Activated T-cell treated with anti-CD3 and anti-CD28 coated beads, Interleukin-2, amount 50 U/mL, for 24 hours (primary cell): ENCODE measurements at places on chromosomes 3 and 15.

DNA sequence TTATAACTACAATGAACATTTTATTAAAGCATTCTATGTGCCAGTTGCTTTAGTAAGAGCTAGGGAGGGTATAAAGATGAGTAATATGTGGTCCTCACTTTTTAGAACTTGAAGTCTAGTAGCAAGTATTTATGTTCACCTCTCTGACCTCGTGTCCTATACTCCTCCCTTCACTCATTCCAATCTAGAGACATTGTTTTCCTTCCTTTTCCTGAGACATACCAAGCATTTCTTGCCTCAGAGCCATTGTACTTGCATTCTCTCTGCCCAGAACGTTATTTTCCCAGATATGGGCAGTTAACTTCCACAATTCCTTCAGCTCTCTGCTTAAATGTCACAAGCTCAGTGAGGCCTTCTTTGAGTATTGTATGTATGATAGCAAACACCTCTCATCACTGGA, 408.6 kb downstream of the PDCD6IP start:
- DNase-seq = no peak

DNA sequence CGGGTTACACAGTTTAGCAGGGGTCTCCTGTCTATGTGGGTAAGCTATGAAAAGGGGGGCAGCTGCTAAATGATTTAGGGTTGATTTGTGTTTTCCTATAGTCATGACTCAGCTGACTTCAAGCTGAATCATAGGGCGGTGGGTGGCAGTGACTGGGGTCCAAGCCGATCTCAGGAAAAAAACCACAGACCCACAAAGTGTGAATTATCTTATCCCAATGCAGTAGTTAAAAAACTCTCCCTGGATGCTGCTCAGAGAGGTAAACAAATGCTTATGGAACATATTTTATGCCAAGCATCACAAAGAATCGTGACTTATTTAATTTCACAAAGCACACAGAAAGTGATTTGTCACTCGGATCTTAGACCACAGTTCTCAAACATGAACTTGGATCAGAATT, 18.4 kb upstream of the TOPAZ1 start:
- DNase-seq = no peak

DNA sequence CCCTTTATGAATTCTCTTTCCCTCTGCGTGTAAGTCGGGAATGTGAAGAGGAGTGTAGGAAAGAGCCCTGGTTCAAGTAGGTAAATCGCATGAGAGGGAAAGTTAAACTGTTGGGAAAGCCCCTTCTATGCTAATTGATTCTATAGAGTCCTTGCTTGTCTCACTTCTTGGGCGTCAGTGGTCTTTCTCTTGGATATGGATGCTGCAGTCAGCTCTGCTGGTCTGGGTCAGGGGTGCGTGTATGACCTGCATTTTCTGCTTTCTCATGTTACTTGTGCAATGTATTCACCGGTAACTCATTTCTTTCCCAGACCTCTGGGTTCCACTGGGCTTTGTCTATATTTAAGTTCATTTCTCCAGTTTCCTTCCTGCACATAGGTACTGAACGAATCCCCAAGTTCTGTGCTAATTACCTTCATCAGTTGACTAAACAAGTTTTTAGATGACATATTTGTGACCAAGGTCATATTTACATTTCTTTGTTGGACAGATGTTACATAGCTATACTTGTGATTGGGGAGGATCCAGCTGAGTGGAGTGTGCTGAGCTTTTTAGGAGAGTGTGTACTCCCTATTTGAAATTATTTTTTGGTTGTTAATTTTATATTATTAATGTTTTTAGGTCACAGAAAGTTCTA, 1.4 kb downstream of the SETD5 start:
- no peak for DNase-seq

GRCh38 chr3:18717598-18717997, 292.5 kb upstream of the SATB1 start:
- DNase-seq = no peak
